ENCODE measurements at places on chromosomes 16 and 17.

GRCh38 chr16:23071196-23072083 is 77.8 kb downstream of the USP31 start:
- peak; percentile 50 for DNase-seq

DNA sequence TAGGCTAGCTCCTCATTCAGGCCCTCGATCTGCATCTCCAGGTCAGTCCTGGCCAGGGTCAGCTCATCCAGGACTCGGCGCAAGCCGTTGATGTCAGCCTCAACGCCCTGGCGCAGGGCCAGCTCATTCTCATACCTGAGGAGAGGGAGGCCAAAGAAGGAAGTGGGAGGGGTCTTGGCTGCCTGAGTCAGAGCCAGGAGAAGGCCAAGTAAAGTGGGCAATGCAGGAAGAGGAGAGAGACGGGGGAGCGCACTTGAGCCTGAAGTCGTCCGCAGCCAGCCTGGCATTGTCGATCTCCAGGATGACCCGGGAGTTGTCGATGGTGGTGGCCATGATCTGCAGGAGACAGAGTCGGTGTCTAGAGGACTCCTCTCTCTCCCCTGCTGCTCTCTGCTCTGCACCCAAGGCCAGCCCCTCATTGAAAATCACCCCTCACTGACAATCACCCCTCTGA is 1.8 kb downstream of the KRT15 start:
- DNase-seq = no peak

GRCh38 chr16:81224824-81225223 is 13.7 kb upstream of the BCO1 start:
- DNase-seq = no peak

DNA sequence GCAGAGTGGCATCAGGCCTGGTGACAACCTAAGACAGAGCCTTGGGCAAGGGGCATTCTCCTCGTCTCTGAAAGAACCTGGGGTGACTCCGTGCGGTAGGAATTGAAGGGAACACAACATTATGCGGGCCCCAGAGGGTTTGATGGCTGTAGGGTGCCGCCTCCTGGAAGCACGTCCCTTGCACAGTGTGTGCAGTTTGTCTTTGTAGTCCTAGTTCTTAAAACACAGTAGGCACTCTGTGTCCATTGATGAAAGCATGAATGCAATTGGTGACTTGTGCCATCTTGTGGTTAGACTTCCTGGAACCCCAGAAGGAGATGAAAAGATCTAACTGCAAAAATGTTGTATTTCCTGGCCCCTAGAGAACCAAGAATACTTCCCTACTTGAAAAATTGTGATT is 279.8 kb downstream of the UTP18 start:
- DNase-seq = no peak

GRCh38 chr17:45301674-45302073 is 15.1 kb downstream of the MAP3K14 start:
- DNase-seq = no peak

DNA sequence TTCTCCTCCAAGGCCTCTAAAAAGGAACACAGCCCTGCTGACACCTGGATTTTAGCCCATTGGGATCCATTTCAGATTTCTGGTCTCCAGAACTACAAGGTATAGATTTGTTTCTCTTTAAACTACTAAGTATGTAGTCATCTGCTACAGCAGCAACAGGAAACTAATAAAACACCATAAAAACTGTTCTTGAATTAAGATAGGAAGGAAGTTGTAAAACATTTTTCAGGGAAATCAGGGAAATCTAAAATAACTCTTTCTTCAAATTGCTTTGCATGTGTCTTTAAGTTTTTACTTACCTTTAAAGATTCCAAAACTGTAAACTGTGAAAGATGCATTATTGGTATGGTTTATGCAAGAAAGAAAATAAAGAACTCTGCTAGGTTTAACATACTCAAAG is 407.0 kb upstream of the TOM1L1 start:
- no peak for DNase-seq
